ENCODE measurements at places on chromosomes 3 and 15.

DNA sequence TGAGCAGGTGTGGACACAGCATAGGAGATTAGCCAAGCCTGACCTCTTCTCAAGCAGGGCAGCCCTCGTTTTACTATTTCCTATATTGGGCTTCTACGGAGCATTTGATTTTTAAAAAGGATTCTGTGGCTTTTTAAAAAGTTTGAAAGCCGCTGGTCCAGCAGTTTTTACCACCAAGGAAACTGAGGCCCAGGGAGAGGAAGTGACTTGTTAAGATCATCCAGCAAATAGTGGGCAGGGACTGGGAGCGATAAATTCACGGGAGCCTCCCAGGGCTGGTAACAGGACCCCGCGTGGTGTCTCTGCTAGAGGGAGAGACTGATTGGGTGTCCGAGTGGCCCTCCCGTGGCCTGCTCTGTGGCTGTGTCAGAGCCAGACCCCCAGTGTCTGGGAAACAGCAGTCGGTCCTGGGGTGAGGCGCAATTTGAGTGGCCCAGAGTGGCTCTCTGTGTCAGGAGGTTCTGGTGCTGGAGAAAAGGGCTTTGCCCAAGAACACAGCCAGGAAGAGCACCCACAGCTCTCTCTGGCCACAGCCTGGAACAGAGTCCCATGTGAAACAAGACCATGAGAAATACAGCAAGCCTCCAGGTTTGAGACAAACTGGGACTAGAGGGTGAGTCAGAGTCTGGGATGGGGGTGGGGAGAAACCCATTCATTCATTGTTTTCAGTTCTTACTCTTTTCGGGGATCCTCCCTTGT, 4.2 kb downstream of the FURIN start:
- no peaks in the 10 kb centered on the region for H3K27me3 ChIP-seq
- H3K27ac ChIP-seq, result peak overlapping the region; percentile 72
- DNase-seq, result no peak
- peaks cover 14% of the 10 kb centered on the region for H3K36me3 ChIP-seq

DNA sequence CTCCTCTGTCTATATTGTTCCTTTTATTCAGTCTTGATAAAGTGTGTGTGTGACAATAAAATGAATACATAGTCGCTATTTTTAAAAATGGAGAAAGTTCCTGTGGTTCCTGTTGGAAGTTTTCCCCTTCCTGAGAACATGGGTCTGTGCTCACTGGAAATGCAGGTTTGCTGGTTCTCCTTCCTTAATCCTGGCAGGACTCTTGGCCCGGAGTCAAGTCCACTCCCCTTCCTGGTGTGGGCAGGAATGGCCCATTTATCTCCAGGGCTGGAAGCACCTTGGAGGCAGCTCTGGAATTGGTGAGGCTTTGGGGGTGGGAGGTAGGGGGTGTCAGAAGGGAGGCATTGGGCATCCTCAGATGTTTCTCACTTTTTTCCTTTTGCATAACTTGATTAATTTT, 30.1 kb downstream of the FOXL2 start:
- H3K4me3 ChIP-seq, result no peak overlapping the region
- no peak for DNase-seq
- H3K4me1 ChIP-seq, result peaks cover 7% of the 10 kb centered on the region
- H3K27ac ChIP-seq, result no peak overlapping the region
- H3K36me3 ChIP-seq, result no peaks in the 10 kb centered on the region

DNA sequence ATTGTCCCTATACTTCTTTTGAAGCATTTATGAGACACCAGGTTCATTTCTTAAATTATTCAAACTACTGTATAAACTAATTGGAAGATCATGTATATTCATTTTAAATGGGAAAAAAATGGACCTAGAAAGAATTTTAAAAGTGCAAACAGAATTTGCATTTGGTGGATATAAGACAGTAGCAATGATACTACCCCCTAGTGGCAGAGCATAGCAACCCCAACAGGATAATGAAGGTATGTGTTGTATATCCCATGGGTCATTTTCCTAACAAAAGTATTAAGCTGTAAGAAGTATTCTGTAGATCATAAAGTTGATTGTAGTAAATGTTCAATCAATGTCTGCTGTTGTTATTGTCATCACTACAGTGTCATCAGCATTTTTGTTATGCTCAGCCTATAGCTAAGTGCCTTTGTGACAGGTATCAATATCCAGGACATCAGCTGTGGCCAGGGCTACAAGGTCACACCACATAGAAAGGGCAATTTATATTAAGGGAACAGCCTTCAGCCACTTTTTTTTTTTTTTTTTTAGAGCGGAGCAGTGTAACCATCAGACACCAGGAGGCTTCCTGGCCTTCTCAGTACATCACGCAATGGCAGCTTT, 175.8 kb downstream of the FOXB1 start:
- H3K36me3 ChIP-seq, result no peaks in the 10 kb centered on the region
- DNase-seq, result peak; percentile 53
- no peak overlapping the region for H3K27ac ChIP-seq
- H3K4me3 ChIP-seq, result no peak overlapping the region

DNA sequence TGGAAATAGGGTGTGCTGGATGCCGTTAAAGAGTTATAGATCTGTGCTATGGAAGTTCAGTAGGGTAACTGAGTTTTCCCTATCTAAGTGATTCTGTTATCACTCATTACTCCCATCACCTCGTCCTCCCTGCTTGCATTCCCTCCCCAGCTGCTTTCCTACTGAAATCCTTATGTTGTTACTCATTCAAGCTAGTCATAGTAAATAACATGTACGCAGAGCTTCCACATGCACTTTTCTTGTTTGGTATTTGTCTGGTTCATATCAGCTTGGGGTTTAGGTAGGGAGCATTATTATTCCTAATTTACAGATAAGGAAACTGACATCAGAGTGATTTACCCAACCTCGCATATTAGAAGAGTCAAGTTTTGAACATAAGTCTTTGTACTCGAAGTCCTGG, 135.1 kb downstream of the HCN4 start:
- no peaks in the 10 kb centered on the region for H3K4me1 ChIP-seq
- no peaks in the 10 kb centered on the region for H3K36me3 ChIP-seq
- H3K27me3 ChIP-seq, result no peaks in the 10 kb centered on the region
- H3K27ac ChIP-seq, result no peak overlapping the region

DNA sequence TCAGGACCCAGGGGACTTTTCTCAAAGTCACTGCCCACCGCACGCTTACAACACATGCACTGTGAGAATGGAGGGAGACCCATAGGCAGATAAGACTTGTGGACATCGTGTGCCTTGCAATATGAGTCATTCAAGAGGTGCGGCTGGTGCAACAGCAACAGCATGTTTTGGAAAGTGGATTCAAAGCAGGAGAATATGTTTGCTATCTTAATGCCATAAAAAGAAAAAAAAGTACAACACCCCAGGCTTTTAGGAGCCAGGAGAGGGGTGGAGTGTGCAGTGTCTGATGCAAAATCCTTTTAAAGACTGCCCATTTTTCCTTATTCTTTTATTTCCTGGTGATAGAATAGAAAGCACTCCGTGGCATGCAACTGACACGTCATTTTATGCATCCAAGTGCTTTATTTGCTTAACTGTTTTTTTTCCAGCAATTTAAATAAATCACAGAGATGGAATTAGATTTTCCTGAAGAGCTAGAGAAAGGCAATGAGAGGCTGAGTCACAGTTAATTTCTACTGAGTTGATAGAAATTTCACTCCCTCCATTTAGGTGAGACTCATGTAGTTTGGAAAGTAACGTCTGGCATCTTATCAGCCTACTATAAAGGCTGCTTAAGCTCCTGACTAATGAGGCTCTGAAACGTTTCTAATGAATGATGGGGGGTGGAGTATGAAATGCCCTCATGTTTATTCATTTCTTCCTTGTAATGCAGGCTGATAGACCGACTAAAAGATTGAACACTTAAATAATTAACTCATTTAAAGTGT, 96.4 kb downstream of the NSUN3 start:
- H3K36me3 ChIP-seq, result no peaks in the 10 kb centered on the region
- peaks cover 9% of the 10 kb centered on the region for H3K27me3 ChIP-seq
- H3K4me3 ChIP-seq, result no peak overlapping the region
- no peak overlapping the region for H3K27ac ChIP-seq
- no peaks in the 10 kb centered on the region for H3K4me1 ChIP-seq

DNA sequence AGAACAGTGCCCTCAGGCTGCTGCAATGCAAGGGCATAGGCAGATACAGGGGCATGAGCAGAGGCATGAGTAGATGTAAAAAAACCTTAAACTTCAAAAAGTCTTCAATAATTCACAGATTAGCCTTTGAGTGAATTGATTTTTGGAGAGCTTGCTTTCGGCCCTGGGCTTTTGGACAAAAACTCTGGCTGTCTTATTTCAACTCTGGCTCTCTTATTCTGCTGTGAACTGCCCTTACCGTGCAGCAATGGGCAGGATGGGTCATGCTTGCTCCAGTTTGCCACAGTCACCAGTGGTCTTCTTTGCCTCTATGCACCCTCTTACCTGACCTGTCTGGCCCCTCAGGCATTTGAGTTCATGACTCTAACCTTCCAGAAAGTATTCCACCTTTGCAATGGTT, 555.7 kb downstream of the MAGI1 start:
- no peak for DNase-seq
- H3K4me3 ChIP-seq, result no peak overlapping the region
- H3K36me3 ChIP-seq, result no peaks in the 10 kb centered on the region
- H3K27ac ChIP-seq, result no peak overlapping the region

DNA sequence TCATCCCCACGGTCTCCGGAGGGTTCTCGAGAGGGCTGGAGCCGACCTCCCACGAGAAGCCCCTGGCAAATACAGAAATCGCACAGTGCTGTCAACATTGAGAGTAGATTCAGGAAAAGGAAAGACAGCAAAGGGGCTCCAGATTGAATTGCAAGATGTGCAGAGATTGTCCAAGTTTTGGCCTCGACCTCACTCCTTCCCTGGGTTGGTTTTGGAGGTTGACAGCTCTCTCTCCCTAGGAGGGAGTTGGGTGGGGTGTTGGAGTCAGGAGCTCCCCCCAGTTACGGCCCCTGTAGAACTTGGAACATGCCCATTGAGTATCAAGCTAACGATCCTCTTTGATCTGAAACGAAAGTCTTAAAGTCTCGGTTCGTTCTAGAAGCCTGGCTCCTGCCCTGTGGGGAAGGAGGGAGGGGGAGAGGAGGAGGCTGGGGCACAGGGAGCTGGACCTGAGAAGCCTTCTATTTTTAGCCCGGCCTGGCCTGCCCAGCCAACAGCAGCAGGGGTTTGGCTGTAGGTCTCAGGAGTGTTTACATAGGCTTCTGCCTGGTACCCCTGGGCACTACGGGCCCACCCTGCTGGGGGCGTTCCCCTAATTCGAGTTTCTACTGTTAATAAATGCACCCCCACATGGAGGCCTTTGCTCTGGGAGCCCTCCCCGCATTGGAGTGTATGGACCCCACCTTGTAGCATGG, 672 bp upstream of the KY start:
- H3K27me3 ChIP-seq, result peaks cover 41% of the 10 kb centered on the region
- H3K36me3 ChIP-seq, result no peaks in the 10 kb centered on the region
- no peak overlapping the region for H3K27ac ChIP-seq
- no peak for DNase-seq
- H3K4me3 ChIP-seq, result no peak overlapping the region
- H3K4me1 ChIP-seq, result peaks cover 7% of the 10 kb centered on the region

DNA sequence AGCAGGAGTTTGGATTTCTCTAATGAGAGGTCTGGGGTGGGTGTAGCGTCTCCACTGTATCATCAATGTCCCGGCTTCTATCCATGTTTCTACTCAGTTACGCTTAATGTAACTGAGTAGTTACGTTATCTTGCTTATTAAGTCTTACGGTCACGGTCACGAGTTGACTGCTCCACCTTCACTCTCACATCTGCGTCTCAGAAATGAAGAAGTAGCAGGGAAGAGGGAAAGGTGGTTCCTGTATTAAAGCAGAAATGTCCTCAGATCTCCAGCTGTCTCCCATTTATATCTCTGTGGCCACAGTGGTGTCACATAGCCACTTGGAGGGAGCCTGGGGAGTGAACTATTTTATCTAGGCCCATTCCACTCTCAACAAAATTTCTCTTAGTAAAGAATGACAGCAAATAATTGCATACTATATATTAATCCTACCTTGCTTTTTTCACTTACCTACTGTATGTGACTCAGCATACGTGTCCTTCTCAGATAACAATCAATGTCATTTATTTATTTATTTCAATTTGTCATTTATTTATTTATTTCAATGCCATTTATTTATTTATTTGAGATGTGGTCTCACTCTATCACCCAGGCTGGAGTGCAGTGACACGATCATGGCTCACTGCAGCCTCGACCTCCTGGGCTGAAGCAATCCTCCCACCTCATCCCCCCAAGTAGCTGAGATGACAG, 39.7 kb upstream of the RNU6-1 start:
- peaks cover 15% of the 10 kb centered on the region for H3K27me3 ChIP-seq
- no peak overlapping the region for H3K4me3 ChIP-seq
- DNase-seq, result no peak
- no peak overlapping the region for H3K27ac ChIP-seq

DNA sequence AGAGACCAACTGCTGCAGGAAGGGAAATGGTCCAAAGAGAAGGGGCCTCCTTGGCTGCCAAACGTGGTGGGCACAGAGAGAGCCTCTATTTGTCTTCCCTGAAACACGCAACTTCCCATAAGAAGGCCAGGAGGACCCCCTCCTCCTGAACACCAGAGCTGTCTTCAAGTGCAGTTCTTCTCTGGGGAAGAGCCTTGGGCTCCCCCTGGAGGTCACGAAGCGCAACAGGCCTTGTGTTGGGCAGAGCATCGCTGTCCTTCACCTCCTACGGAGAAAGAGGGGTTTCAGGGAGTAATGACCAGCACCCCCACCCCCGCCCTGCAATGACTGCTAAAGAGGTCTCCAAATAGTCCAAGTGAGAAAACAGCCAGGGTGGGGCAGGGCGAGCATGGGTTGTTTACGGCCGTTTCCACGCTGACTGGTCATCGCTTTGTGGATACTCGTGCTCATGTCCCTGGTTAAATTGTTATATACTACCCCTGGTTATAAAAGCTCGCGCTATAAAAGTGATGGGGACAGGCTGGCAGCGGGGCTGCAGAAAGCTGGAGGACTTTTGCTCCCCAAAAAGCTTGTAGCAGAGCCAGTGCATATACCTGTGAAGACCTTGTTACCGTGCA, 397.5 kb upstream of the ATP10A start:
- peaks cover 40% of the 10 kb centered on the region for H3K27me3 ChIP-seq
- H3K36me3 ChIP-seq, result no peaks in the 10 kb centered on the region
- no peak overlapping the region for H3K27ac ChIP-seq
- no peak overlapping the region for H3K4me3 ChIP-seq

DNA sequence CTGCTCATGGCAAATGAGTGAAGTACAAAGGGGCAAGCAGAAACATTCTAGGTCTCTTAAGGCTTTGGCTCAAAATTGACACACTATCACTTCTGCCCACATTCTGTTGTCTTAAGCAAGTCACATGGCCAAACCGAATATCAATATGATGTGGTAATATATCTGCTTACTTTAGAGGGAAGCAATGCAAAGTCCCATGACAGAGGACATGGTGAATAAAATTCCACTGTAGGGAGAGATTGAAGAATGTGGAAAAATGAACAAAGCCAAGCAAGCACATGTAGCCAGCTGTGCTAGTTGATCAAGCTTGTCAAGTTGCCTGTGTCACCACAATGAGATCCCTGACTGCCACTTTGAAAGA, 11.2 kb upstream of the TBC1D5 start:
- no peaks in the 10 kb centered on the region for H3K36me3 ChIP-seq
- no peak for DNase-seq
- no peak overlapping the region for H3K4me3 ChIP-seq
- no peak overlapping the region for H3K27ac ChIP-seq
- peaks cover 11% of the 10 kb centered on the region for H3K27me3 ChIP-seq
